ENCODE measurements at places on chromosomes 1 and 21.
A peak's percentile ranks its signal among the peaks of the same experiment; 100 is the strongest.

DNA sequence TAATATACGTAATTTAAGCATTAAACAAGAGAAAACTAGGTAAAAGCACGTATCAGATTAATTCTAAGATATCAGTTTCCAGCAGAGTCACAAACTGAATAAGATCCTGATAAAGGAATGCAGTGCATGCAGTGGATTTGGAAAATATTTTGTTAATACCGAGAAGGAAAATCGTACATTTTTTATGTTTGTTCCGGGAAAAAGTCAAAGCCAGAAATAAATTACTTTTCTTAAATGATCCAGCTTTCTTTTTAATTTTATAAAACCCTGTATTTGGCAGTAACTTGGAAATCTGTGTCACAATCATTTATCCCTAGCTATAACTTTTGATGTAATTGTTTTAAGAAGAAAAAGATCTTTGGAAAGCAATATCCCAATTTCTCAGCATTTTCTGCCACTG is 955 bp downstream of the PALMD start:
- DNase-seq, result no peak

GRCh38 chr1:236021424-236022135 is 43.3 kb downstream of the NID1 start:
- DNase-seq, result no peak

DNA sequence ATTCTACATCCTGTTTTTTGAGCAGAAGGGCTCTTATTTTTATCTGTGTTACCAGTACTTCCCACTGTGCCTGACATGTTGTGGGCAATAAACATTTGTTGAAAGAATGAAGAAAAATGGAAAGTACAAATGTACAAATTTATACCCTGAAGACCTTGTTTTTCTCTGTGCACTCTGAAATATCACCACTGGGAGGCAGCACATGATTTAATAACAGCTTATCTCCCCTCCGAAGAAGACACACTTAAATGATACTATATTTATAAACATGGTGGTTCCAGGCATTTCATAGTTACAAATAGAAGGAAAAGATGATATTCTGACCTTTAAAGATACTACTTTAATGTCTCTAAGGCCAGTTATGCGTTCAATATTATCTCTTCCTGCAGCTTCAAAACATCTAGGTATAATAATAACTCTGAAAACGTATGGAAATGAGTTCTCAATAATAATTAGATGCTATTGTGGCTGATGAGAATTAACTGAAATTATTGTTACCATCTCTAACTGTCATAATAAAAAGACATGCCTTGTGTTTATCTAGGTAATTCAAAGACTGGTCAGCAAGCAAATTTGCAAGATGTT is 12.8 kb downstream of the DYNLT5 start:
- DNase-seq, result peak; percentile 54

DNA sequence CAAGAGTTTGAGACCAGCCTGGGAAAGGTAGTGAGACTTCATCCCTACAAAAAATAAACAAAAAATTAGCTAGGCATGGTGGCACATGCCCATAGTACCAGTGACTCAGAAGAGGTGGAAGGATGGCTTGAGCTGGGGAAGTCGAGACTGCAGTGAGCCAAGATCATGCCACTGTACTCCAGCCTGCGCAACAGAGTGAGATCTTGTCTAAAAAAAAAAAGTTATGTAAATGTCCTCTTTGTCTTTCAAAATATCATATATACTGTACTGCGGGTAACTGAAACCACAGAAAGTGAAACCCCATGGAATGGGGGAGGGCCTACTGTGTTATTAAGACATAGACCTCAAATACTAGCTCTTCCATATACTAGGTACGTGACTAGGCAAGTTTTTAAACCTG is 20.8 kb downstream of the ACADM start:
- DNase-seq, result no peak

GRCh38 chr1:64490213-64490818 is 20.4 kb downstream of the CACHD1 start:
- DNase-seq, result no peak

DNA sequence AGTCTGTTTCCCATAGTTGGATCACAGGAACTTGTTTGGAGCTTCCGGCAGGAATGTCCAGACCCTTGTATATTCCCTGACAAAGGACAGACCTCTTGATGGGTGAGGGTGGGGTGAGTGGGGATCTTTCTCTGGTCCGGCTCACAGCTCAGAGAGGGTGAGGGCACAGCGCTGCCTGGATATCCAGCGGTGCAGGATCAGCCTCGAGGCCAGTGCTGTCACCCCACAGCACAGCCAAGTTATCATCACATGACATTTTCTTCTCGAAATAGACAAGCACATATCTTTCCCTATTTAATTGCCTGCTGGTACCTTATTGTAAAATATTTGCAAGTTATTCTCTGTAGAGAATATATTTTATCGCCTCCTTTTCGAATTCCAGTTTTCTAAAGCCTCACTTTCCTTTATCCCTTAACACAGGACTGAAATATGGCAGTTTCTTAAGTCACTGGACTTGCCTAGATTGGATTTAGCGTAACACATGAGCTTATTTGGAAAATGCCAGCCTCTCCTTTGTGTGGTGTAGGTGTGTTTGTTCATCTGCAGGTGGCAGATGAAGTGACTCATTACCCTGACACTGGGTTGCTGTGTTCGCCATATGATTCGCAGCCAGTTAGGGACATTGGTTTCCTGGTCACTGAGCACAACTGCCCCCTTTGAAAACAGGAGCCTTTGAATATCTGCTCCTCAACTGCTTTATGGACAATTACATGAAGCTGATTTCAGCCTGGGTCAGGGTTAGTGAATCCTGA is 21.4 kb downstream of the CLIC6 start:
- peak; percentile 90 for DNase-seq

- no peak for DNase-seq
These were observed 314.7 kb downstream of the KCNH1 start for GRCh38 chr1:210819266-210819665.

DNA sequence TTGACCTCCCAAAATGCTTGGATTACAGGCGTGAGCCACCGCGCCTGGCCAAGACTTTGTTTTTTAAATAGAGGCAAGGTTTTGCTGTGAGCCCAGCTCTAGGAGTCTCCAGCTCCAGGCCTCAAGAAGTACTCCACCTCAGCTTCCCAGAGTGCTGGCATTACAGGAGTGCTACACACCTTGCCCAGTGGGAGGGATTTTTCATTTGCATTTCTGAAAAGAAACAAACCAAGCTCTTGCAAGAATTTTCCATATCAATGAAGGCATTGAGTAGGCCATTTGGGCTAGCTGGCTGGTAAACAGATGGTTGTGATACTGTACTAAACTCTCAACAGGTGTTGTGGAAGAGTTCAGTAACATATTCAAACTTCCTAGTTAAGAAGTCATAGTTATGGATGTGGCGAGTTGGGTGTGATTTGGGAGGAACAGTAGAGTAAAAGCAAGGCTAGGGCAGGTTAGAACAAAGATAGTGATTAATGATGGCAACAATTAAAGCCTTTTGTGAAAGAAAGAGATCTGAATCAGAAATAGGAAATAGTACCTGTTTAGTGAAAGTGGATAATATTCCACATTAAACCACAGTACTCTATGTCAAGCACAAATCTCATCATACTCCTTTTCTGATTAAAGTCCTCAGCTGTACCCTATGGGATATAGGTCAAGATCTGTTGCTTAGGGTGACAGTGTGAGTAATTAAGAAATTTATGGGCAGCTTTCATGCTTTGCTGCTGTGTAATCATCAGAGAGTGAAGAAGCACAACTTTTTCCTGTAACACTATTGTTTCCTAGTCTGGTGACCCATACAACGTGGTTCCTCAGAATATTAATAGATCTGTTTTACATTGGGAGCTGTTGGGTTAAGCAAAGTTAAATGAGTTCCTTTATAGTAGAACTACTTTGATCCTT is 10.7 kb downstream of the AKIRIN1 start:
- no peak for DNase-seq

DNA sequence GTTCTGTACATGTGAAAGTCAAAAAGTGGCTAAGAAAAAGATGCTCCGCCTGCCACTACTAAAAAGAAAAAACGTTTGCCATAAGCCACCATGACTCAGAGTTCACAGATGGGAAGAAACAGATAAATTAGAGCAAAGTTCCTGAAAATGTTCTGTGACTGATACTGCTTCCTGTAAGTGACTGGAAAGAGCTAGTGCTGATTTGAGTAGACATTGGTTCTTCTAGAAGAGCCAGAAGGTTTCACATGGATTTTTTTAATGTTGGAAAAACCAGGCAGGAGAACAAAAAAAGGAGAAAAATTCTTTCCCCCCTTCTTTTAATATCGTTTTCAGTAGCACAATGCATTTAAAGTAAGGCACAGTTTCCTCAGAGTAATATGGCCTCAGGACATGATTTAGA is 221.4 kb downstream of the HLX start:
- no peak for DNase-seq

All from NCI-H1092 treated with DMSO at 0.1 percent for 48 hours (cell line).